Amniotic stem cell (primary cell): ENCODE measurements at places on chromosomes 6 and 20.

- DNase-seq, result no peak
Observed at GRCh38 chr6:109693111-109693510, 2.0 kb downstream of the FIG4 start.

- no peak for DNase-seq
Observed at GRCh38 chr6:4736371-4736873, 39.8 kb upstream of the CDYL start.

GRCh38 chr6:14569394-14569793 is 451.8 kb downstream of the CD83 start:
- no peak for DNase-seq

DNA sequence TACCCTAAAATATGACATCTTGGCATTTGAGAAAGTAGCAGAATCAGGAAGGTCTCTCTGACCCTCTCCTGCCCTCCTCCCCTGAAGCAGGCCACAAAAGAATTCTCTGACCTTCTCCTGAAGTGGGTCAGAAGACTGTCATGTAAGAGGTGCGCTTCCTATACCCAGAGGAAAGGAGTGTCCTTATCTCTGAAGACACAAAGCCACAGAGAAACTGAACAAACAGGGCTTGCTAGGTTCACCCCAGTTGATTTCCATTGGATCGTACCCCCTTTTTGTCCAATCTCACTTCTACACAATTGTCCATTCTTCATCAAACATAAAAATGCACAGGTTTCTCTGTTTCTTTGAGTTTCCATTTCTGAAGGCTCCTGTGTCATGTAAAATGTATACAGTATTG is 272.0 kb upstream of the SOX4 start:
- no peak for DNase-seq

DNA sequence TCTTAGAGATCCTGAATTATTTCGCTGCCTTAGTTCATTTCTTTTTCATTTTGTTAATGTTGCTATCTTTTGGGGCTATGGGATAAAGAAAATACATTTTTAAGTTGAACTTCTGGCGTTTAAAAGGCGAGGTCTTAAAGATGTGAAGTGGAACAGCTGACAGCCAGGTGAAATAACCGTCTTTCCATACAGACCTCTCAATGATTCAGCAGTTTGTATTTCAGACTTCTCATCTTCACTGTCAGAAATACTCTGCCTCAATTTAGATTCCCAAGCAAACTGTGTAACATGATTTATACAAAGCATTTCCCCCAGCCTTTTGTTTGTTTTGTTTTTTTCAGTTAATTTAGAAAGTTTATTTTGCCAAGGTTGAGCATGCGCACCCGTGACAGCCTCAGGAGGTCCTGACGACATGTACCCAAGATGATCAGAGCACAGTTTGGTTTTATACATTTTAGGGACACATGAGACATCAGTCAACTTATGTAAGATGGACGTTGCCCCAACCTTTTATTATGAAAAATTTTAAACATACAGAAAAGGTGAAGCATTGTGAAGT is 40.0 kb downstream of the SLC9A8 start:
- no peak for DNase-seq

- no peak for DNase-seq
Observed at GRCh38 chr6:119672725-119673124, 323.2 kb upstream of the MAN1A1 start.

DNA sequence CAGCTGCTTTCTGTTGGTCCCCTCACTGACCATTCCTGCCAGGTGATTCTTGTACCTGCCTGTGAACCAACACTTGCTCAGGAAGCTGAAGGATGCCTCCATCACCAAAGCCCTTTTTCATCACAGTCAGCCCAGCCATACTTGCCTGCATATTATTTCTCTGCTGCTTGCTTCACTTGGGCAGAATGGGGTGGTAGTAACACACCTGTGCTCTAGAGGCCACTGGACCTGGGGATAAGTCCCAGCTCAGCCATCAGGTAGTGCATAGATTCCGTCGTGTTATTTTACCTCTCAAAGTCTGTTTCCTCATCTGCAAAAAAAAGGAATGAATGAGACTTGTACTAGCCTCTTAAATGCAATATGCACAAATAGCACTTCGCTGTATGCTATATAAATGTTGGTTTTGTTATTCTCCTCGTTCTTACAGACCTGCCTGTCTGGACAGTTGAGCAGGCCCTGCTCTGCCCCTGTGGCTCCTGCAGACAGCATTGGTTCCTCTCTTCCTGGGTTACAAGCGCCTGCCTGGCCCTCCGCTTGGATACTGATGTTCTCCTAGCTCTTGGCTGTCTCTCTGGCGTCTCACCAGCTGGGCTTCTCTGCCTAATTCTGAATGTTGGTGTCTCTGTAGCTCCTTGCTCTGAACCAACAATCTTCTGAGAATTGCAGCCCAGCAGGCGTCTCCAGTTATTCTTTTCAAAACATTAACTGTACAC is 151.8 kb downstream of the UNC5CL start:
- DNase-seq, result no peak

- no peak for DNase-seq
Observed at GRCh38 chr6:125198398-125198937, 44.9 kb downstream of the TPD52L1 start.

DNA sequence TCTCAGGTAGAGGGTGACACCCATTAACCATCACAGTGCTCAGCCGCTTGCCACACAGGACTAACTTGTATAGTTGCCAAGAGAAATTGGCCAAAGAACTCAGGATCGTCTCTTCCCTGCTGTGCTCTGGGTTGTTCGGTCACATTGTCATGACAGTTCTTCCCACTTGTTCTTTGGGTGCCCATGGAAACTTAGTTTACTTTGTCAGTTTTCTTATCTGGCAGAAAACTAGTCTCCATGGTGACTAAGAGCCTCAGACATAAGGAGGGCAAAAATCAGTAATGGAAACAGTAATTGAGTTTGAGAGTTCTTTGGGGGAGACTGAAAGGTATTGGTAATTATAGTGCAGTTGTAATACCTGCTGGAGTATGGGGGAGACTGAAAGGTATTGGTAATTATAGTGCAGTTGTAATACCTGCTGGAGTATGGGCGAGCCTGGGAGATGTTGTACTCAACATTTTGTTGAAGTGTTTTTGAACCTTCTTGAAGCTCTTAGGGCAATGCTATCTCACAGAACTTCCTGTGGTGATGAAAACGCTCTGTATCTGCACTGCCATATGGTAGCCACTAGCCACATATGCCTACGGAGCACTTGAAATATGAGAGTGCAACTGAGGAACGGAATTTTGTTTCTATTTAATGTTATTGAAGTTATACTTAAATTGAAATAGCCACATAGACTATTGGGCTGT is 95.2 kb upstream of the HDGFL1 start:
- DNase-seq, result no peak

GRCh38 chr20:57666106-57666833 is 43.5 kb downstream of the PMEPA1 start:
- no peak for DNase-seq

DNA sequence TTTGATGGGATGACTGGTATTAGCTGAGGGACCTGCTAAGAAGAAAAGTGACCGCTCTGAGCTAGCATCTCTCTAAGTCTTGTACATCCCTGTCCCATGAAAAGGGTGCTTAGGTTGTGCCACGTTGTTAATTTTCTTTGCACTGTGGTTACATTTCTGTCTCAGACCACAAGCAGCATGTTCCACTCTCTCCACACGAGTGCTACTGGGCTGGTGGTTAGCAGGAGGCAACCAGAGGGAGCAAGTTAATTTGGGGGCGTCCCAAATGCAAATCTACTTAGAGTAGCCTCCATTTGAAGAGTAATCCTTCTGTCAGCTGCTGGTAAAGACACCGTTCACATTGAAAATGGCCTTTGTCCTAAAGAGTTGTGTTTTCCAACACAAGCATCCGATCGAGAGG is 3.4 kb upstream of the SCML4 start:
- DNase-seq, result no peak

GRCh38 chr6:13165502-13166172 is 162.7 kb downstream of the TBC1D7 start:
- DNase-seq, result no peak

- DNase-seq, result no peak
Observed at GRCh38 chr20:60238992-60239660, 280.9 kb downstream of the CDH26 start.

DNA sequence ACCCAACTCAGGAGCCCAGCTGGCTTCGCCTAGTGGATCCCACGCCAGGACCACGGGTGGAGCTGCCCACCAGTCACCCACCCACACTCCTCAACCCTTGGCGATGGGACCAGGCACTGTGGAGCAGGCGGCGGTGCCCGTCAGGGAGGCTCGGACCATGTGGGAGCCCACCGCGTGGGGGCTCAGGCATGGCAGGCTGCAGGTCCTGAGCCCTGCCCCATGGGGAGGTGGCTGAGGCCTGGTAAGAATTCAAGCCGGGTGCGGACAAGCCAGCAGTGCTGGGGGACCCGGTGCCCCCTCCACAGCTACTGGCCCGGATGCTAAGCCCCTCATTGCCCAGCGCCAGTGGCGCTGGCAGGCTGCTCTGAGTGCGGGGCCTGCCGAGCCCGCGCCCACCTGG is 123.1 kb upstream of the LGSN start:
- no peak for DNase-seq

DNA sequence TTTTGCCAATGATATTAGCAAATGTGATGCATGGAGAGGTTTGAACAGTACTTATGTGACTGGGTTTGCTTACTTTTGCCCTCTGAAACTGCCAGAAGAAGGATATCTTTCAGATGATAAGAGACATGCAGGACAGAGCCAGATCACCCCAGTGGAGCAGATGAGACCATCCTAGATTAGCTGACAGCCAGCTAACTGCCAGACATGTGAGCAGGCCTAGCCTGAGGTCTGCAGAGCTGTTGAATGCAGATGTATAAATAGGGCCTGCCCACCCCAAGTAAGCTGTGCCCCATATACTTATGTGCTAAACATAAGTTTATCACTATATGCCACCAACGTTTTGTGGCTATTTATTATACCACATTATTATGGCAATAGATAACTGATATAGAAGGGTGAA is 5.9 kb downstream of the ZSCAN31 start:
- no peak for DNase-seq

DNA sequence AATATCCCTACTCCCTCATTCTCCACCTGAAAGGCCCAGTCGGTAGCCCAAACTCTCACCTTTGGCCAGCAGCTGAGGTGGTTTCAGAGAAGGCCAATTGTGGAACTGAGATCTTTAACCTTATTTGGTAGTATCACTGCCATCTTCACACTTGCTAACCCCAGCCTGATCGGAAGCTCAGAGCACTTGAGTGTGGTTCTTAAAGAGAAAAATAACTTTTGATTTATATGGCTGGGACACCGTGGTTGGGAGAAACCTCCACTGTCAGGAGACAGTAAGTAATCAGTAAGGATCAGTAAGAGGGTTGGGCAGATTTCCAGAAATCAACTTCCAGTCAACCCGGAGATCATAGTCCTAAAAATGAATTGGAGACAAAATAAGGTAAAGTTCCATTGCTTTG is 22.8 kb upstream of the PRSS16 start:
- DNase-seq, result no peak

- DNase-seq, result no peak
Observed at GRCh38 chr20:62370115-62370806, 3.1 kb upstream of the LAMA5 start.

GRCh38 chr20:61725966-61726365 is 339.7 kb downstream of the TAF4 start:
- no peak for DNase-seq

GRCh38 chr6:15479761-15480160 is 183.1 kb downstream of the DTNBP1 start:
- no peak for DNase-seq

- no peak for DNase-seq
Observed at GRCh38 chr20:51650685-51651134, 108.2 kb upstream of the NFATC2 start.

GRCh38 chr20:16708602-16709001 is 21.2 kb upstream of the SNRPB2 start:
- no peak for DNase-seq

DNA sequence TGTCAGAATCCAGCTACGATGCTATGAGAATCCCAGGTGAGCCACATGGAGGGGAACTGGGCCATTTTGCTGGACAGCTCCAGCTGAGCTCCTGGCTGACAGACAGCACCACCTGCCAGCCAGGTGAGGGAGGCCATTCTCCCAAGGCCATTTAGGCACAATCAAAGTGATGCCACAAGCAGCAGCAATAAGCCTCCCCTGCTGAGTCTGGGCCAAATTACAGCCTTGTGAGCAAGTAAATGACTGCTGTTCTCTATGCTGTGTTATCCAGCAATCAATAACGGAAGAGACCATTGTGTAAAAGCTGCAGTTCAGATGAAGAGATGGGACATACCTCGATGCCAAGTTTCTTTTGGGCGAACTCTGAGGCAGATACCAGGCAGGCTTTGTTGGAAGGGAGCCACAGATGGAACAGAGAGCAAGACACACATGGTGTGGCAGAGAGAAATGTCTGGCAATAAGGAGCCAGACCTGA is 14.0 kb upstream of the SCGN start:
- no peak for DNase-seq

- no peak for DNase-seq
Observed at GRCh38 chr20:60502881-60503280, 544.7 kb downstream of the CDH26 start.

DNA sequence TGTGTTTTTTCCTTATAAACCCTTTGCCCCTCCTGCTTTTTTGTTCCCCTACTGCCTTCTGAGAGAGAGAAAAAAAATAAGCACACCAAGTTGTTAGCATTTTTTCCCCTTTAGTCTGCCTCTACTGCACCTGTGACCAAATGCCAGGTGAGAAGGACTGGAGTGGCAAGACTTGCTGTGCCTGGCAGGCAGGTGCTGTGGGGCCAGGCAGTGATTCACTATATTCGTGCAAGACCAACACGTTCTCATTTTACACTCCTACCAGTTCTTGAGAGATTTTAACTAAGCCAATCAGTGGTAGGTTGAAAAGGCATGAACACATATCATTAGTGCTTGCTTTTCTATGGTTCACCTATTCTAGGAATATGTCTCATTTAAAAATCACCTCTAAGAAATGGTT is 109.7 kb downstream of the FIG4 start:
- no peak for DNase-seq

DNA sequence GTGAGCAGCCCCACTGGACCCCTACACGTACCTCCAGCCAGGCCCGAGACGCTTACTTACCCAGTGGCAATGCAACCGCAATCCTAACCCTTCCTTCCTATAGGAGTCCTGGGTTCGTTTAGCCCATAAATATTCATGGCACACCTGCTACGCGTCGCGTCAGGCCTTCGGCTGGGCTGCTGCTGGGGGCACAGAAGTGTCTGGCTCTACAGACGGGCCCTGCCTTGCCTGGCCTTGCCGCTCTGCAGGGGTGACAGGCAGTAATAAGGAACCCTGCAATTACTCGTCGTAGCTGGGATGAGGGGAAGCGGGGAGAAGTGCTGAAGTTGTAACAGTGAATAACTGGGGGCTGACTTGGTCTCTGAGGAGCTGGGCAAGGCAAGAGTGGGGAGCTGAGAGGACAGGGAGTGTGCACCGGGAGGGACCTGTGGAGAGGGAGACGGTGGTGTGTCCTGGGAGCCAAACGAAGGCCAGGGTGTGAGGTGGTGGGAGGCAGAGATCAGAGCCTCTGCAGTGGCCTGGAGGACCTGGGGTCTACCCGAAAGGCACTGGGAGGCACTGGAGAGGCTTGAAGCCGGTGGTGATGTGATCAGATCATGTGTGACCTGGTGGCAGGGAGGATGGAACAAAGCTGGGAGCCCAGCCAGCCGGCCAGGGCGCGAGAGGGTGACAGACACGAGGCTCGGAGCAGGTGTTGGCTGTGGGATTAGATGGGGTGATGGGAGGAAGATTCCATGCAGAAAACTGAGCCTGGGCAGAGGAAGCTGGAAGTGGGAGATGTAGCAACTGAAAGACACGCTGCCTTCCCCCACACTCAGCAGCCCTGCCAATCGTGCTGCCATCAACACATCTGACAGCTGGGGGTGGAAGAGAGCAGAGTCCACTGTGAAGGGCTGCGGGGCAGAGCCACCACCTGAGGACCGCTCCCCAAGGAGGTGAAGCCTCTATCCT is 36.4 kb downstream of the PSMG4 start:
- DNase-seq, result no peak
